ENCODE measurements at places on chromosomes 7 and 10. TPM values are rescaled to one million over a fixed set of nuclear protein-coding genes. Genes with fewer than 3 reads are reported as not detected.

DNA sequence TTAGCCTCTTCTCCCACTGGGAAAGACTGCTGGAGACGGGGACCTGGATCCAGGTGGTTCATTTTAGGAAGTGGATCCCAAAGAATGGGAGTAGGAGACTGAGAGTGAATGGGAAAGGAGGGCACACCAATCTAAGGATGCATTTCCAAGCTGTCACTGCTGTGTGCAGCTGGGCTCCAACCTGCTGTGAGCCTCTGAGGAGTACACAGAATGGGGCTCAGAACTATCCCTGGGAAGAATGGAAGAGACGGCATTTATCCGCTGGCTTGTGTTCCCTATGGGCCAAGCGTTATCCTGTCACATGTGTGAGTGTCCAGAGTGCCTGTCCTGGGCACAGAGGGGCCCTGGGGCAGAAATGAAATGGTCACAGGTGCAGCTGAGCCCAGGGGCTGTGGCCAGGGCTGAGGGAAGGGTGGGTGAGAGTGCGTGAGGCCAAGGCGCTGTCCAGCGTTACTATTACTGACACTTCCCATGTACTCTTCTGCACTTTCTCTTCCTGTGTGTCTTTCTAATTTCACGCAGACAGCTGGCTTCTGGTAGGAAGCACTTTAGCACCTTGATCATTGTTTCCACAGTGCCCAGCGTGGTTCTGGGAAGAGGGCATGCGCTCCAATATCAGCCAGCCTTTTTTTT is 35.4 kb upstream of the PODXL start:
- DNase-seq, result no peak

DNA sequence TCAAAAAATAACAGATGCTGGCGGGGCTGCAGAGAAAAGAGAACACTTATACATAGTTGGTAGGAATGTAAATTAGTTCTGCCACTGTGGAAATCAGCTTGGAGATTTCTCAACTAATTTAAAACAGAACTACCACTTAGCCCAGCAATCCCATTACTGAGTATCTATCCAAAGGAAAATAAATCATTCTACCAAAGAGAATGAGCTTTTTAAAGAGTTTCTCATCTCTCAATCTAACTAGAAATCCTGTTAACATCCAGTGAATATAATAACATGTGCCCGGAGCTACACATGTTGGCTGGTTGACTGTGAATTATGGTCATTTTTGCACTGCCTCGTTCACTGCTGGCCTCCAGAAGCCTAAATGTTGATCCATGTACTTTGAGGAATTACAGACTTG is 39.3 kb downstream of the BET1 start:
- no peak for DNase-seq

- no peak for DNase-seq
These were observed 2.7 kb downstream of the MAP3K8 start for GRCh38 chr10:30436671-30437030.

GRCh38 chr7:72069263-72069662 is 342.9 kb downstream of the CALN1 start:
- no peak for DNase-seq

LIPM gene
- not detected for total RNA-seq
